ENCODE measurements at places on chromosomes 4 and X.

GRCh38 chrX:98357146-98357545 is 1473.4 kb downstream of the RPA4 start:
- H3K36me3 ChIP-seq: no peaks in the 10 kb centered on the region
- H3K27ac ChIP-seq: no peak overlapping the region
- no peak overlapping the region for H3K4me3 ChIP-seq

- no peaks in the 10 kb centered on the region for H3K36me3 ChIP-seq
- H3K27me3 ChIP-seq: no peaks in the 10 kb centered on the region
- DNase-seq: no peak
- no peak within 1 kb of the TSS for H3K27ac ChIP-seq
- H3K4me3 ChIP-seq: no peak within 1 kb of the TSS
These were observed at the start of gene ADH7 for GRCh38 chr4:99435154-99435553. TSS of gene ADH7 (minus strand) at chr4:99435342. CDS start at chr4:99435233, 109 bp downstream.

- H3K4me1 ChIP-seq: peaks cover 28% of the 10 kb centered on the region
- H3K36me3 ChIP-seq: peaks cover 4% of the 10 kb centered on the region
- no peak for DNase-seq
- H3K27me3 ChIP-seq: no peaks in the 10 kb centered on the region
- H3K4me3 ChIP-seq: no peak overlapping the region
These were observed 243.6 kb downstream of the ANK2 start for GRCh38 chr4:113293043-113293560.

DNA sequence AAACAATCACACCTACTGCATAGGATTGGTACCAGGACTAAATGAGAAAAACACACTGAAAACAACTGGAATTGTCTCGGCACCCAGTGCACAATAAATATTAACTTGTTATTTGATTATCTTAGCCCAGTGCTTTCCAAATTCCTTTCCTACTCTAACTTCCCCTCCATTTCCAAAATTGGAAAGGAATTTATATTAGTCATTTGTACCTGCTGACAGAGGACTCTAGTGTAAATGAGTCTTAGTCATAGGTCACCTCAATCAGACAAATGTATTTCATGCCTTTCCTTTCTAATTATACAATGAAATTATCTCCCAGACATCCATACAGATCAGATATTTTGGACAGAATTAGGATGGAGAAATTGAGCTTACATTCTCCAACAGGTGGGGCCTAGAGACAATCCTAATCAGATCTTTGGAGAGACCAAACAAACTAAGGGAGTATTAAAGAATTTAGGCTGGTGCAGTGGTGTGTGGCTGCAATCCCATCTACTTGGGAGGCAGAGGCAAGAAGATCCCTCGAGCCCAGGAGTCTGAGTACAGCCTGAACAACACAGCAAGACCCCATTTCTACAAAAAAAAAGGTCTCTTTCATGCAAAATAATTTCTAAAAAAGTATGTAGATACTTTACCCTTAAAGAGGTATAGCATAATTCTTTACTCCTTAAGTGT is 10.1 kb downstream of the SH3D19 start:
- no peak overlapping the region for H3K4me3 ChIP-seq
- H3K36me3 ChIP-seq: peaks cover 50% of the 10 kb centered on the region
- H3K4me1 ChIP-seq: peaks cover 27% of the 10 kb centered on the region
- no peak for DNase-seq

DNA sequence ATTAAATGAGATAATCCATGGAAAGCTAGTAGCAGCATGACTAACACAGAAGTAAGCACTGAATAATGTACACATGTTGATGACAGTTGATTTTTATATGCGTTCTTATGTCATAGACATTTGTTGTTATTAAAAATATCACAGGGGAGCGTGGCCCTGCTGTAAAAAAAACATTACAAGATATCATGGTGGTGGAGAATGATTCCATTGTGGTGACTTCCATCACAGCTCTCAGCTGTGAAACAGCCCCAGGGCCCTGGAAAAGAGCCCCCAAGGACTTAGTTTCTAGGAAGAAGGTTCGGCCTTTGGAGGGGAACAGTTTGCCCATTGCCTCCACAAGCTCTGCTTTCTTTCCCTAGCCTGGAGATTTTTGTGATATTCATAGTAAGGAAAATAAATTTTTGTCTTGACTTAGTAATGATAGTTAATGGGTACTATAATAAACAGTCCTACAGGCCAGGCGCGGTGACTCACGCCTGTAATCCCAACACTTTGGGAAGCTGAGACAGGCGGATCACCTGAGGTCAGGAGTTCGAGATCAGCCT is 49.9 kb downstream of the FAM114A1 start:
- no peak for DNase-seq
- H3K36me3 ChIP-seq: peaks cover 26% of the 10 kb centered on the region
- H3K27me3 ChIP-seq: peaks cover 5% of the 10 kb centered on the region
- H3K4me3 ChIP-seq: no peak overlapping the region
- peaks cover 29% of the 10 kb centered on the region for H3K4me1 ChIP-seq
- H3K27ac ChIP-seq: peak overlapping the region; percentile 39

- no peak for DNase-seq
- no peaks in the 10 kb centered on the region for H3K27me3 ChIP-seq
- no peak overlapping the region for H3K27ac ChIP-seq
- H3K4me1 ChIP-seq: no peaks in the 10 kb centered on the region
- peaks cover 7% of the 10 kb centered on the region for H3K36me3 ChIP-seq
- H3K4me3 ChIP-seq: no peak overlapping the region
These were observed 53.3 kb downstream of the CAMK2D start for GRCh38 chr4:113708250-113708649.

DNA sequence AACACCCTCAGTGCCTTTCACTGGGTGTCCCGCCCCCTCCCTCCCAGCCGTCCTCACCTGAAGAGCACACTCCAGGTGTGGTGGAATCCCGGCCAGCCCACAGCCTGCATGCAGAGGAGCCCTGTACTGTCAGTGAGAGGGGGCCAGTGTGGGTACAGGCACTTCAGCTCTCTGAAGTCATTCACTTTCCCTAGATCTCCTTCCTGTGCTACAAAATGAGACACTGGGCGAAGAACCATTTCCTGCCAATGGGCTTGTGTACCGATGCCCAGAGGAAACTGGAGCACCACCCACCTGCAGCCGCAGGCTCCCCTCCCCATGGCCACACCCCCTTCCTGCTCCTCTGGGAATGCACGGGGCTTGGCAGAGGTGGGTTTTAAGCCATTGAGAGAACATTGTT is 73.9 kb upstream of the C4orf50 start:
- no peak overlapping the region for H3K27ac ChIP-seq
- H3K4me3 ChIP-seq: no peak overlapping the region
- H3K27me3 ChIP-seq: peaks cover 45% of the 10 kb centered on the region
- no peaks in the 10 kb centered on the region for H3K36me3 ChIP-seq
- H3K4me1 ChIP-seq: peaks cover 9% of the 10 kb centered on the region
- DNase-seq: no peak

DNA sequence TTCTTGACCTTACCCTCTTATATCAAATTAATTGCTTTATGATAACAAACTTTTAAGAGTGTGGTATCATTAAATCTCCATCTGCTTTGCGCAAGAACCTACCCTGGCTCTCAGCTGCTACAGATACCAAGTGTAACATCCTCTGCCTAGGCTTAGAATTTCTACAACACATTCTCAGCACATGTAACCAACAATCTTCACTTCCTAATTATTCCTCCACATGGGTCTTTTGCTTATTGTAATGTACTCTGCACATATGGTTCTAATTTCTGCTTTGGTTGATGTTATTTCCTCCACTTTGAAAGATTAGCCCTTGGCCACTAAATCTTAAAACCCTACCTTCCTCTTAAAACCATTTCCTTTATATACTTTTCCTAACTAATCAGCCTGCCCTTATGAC is 242.4 kb downstream of the ARHGAP24 start:
- H3K27me3 ChIP-seq: peaks cover 7% of the 10 kb centered on the region
- no peak for DNase-seq
- H3K27ac ChIP-seq: no peak overlapping the region
- no peaks in the 10 kb centered on the region for H3K36me3 ChIP-seq

DNA sequence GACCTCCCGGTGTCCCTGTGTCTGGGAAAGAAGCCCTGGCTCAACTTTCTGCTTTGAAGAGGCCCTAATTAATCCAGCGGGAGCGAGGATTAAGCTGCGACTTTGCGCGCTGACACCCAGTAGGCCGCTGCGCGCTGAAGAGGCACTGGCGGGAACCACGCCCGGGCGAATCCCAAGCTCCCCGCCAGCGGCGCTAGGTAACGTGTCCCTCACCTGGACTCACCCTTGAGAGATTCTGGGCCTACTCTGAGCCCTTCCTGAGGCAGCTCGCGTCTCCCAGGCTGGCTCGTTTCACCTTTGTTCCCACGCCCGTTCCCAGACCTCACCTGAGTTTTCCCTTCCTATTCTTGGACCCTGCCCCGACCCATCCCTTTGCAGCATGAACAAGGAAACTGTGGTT is 616 bp upstream of the KLHL34 start:
- peaks cover 17% of the 10 kb centered on the region for H3K36me3 ChIP-seq
- no peak overlapping the region for H3K27ac ChIP-seq
- DNase-seq: no peak
- no peaks in the 10 kb centered on the region for H3K4me1 ChIP-seq

GRCh38 chr4:166527500-166527899 is 654.5 kb downstream of the TLL1 start:
- DNase-seq: no peak
- H3K36me3 ChIP-seq: no peaks in the 10 kb centered on the region
- peaks cover 5% of the 10 kb centered on the region for H3K4me1 ChIP-seq
- H3K27ac ChIP-seq: no peak overlapping the region
- H3K27me3 ChIP-seq: no peaks in the 10 kb centered on the region
- no peak overlapping the region for H3K4me3 ChIP-seq

DNA sequence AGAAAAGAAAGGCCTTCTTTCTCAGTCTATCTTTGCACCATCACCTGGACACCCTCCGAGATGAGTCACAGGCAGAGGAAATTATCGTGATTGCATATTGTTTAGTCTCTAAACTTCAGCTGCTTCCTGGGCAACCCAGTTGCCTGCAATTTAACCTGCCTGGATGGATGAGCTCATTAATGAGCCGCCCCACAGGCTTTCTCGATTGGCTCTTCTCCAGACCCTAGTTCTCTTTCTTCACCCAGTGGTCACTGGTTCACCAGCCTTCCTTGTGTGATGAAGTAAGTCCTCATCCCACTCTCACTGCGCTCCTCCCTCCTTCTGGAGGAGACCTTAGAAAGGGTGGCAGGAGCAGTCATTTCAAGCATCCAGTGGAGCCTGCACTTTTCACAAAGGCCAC is 94.4 kb downstream of the SOWAHB start:
- H3K4me3 ChIP-seq: peak overlapping the region; percentile 30
- peak overlapping the region; percentile 98 for H3K27ac ChIP-seq
- peaks cover 2% of the 10 kb centered on the region for H3K27me3 ChIP-seq
- no peak for DNase-seq
- H3K36me3 ChIP-seq: peaks cover 32% of the 10 kb centered on the region

GRCh38 chr4:71050809-71051208 is 57.4 kb downstream of the DCK start:
- no peak overlapping the region for H3K27ac ChIP-seq
- H3K4me1 ChIP-seq: no peaks in the 10 kb centered on the region
- no peak overlapping the region for H3K4me3 ChIP-seq
- no peak for DNase-seq

DNA sequence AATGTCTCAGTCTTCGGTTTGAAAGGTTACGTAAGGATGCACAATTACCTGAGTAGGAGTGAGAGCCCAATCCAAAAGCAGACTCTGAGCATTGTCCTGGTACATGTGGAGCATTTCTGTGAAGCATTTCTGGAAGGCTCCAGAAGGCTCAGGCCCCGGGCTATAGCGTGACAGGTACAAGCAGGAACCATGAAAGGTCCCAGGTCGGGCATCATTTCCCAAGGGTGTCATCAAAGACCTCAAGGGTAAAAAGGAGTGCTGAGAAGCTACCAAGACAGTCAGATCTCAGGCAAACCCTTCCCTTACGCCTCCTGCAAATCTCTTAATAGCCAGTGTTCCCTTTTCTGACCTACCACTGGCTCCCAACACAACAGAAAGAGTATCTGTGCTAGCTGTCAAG is 30.8 kb downstream of the GPC4 start:
- H3K4me1 ChIP-seq: peaks cover 44% of the 10 kb centered on the region
- no peak overlapping the region for H3K4me3 ChIP-seq
- H3K27me3 ChIP-seq: no peaks in the 10 kb centered on the region
- peaks cover 4% of the 10 kb centered on the region for H3K36me3 ChIP-seq
- DNase-seq: no peak
- H3K27ac ChIP-seq: peak overlapping the region; percentile 33

- no peaks in the 10 kb centered on the region for H3K27me3 ChIP-seq
- H3K27ac ChIP-seq: no peak overlapping the region
- H3K36me3 ChIP-seq: no peaks in the 10 kb centered on the region
- H3K4me1 ChIP-seq: peaks cover 17% of the 10 kb centered on the region
- no peak overlapping the region for H3K4me3 ChIP-seq
These were observed 17.5 kb downstream of the PALLD start for GRCh38 chr4:168514249-168514852.

DNA sequence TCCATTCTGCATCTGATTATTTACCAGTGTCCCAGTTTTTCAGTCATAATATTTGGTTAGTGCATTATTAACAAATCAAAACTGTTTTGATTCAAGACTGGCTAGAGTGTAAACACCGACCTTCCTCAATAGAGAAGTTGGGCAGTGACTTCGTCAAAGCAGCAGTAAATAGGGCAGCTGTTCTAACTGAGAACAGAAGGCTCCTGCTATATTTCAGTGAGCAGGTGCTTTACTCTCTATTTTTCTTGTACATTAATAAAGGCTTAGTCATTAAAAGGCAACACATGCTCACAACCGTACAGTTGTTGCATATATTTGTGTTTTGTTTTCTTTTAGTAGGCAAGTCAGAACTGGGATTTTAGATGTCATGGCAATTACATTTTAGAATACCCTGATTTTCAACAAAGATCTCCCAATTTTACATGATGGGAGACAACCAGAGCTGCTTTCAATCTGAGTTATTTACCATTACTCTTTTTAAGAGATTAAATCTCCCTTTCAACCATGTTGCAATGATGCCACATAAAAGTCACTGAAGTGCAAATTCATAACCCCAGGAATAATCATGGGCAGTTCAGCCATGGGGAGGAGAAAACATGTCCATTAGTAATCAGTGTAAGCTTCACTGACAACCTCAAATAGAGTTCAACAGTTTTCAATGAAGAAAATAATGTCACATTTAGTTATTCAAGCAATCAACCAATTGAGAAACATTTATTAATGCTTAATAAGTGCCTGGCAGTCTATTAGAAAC is 233.3 kb downstream of the NDST4 start:
- no peak overlapping the region for H3K27ac ChIP-seq
- H3K4me3 ChIP-seq: no peak overlapping the region
- no peak for DNase-seq

DNA sequence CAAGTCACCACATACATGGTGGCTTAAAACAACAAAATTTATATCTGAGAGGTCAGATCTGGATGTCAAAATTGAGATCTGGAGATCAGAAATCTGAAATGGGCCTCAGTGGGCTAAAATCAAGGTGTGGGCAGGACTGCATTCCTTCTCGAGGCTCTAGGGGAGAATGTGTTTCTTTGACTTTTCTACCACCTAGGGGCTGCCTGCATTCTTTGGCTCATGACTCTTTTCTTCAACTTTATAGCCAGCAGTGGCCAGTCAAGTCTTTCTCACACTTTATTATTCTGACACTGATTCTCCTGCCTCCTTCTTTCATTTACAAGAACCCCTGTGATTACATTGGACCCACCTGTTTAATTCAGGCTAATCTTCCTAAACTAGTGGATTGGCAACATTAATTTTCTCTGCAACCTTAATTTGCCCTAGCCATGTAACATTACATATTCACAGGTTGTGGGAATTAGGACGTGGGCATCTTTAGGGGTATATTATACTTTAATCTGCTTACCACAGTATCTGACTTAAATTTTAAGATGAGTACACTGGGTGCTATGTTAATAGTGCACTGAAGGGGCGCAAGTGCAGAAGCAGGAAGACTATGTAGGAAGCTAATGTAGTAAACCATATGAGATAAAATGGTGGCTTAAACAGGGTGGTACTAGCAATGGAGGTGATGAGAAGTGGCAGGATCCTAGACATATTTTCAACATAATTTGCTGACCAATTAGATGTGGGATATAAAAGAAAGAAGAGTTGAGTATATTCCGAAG is 188.0 kb downstream of the SLC4A4 start:
- H3K4me3 ChIP-seq: no peak overlapping the region
- peaks cover 8% of the 10 kb centered on the region for H3K27me3 ChIP-seq
- no peak for DNase-seq
- peaks cover 7% of the 10 kb centered on the region for H3K4me1 ChIP-seq
- no peak overlapping the region for H3K27ac ChIP-seq

All from nephron progenitor cell (in vitro differentiated cells).